Right cardiac atrium (tissue), 5 donors: ENCODE measurements at places on chromosomes 2 and 18.

DNA sequence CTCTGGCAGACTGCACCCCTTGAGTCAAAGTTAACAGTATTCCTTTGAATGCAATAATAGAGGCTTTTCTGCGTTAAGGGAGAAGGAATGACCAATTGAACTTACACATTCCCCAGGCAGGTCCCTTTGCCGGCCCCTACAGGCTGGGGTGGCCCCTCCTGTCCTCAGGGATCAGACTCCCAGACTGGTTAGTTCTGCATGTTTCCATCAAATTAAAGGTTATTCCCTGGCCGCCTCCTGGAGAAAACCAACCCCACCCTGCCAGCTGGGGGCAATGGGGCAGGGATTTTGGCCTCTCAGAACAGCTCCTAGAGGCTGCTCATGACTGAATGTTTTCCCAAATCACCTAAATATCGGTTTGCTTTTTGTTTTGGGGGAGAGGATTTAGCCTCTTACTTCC, 199.6 kb downstream of the MGAT5 start:
- no peak for DNase-seq

GRCh38 chr2:157792335-157793052, 83.6 kb downstream of the ACVR1 start:
- no peak for DNase-seq

- DNase-seq: peak; percentile 51
Observed at GRCh38 chr2:226799976-226800940, 638 bp upstream of the IRS1 start.

- no peak for DNase-seq
Observed at GRCh38 chr2:187188783-187189631, 259.0 kb downstream of the CALCRL start.

- DNase-seq: no peak
Observed at GRCh38 chr2:39150102-39150562, 29.3 kb upstream of the SOS1 start.

GRCh38 chr18:9705183-9705829, 2.8 kb upstream of the RAB31 start:
- no peak for DNase-seq

DNA sequence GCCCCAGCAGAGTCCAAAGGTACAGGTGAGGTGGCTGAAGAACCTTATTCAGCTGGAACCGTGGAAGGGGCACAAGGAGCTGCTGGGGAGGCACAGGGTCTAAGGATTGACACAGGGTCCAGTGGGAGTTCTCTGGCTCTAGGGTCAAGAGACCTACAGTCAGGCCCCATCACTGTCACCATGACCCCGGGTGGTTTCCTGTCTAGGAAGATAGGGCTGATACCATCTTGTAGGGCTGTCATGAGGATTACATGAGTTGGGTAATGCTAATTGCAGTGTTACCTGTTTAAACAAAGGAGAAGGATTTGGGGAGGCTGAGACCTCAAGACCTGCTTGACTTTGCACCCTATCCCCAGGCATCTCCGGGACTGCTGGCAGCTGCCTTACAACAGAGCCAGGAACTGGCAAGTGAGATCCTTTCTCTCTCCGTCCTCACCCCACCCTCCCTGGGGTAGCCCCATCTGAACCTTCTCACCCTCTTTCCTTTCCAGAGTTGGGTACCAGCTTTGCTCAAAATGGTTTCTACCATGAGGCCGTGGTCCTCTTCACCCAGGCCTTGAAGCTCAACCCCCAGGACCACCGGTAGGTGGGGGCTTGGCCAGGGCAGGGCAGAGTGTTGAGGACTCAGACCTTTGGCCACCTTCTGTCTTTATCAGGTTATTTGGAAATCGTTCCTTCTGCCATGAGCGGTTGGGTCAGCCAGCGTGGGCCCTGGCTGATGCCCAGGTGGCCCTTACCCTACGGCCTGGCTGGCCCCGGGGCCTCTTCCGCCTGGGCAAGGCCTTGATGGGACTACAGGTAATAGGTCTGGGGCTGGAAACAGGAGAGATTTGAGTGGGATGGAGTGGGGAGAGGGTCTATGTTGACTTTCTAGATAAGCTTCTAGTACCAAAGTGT, 7.5 kb downstream of the LBX2 start:
- peak; percentile 31 for DNase-seq

DNA sequence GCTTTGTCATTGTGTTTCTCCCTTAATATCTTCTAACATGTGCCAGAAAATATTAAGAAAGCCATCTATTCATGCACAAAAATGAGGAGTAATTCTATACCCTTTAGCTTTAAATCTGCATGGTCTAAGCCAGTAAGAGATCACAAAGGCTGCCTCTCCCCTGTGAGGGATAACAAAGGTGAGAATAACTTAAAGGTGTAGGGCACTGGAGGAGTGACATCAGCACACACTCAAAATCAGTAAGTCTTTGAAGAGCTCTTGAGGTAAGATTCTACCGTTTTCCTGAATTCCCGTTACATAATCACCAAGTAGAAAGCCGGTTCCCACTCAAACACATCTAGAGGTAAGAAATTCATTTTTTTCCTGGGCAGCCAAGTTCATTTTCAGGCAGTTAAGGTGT, 123.9 kb upstream of the SULT1C3 start:
- no peak for DNase-seq

- no peak for DNase-seq
Observed at GRCh38 chr18:41464278-41464677, 490.8 kb upstream of the PIK3C3 start.

GRCh38 chr2:150598383-150598782, 110.9 kb upstream of the RND3 start:
- no peak for DNase-seq

DNA sequence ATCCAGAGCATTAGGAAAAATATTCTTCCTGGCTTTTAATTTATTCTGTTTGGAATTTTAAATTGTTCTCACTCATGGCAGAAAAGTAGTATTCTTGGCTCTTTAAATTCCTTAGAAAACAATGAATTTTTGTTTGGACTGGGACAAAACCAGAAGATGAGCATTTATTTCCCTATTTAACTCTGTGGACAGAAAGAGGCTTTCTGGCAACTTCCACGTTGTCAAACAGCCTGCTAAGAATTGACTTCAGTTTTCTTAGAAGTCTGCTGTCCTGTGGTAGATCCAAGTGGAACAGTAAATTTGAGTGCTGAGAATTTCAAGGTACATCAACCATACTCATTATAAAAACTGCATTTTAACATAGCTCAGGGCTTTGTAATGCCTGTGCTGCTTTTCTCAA, 83.8 kb downstream of the MGAT5 start:
- DNase-seq: no peak

- no peak for DNase-seq
Observed at GRCh38 chr2:5748946-5749345, 56.8 kb downstream of the SOX11 start.

GRCh38 chr2:188727846-188728245, 246.3 kb upstream of the COL3A1 start:
- no peak for DNase-seq

GRCh38 chr2:156429211-156429610, 7.0 kb upstream of the GPD2 start:
- no peak for DNase-seq

GRCh38 chr2:239833269-239834109, 191.7 kb downstream of the NDUFA10 start:
- no peak for DNase-seq

DNA sequence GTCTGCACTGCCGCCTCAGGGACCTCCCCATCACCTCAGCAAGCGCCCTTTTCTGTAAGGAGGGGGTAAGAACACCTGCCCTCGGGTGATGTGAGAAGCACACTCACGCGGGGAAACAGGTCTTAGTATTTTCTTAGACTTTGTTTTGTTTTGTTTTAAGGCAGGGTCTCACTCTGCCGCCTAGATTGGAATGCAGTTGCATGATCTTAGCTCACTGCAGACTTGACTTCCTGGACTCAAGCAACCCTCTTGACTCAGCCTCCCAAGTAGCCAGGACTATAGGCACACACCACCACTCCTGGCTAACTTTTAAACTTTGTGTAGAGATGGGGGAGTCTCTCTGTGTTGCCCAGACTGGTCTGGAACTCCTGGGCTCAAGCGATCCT, 37.1 kb downstream of the RAMP1 start:
- DNase-seq: no peak

- DNase-seq: no peak
Observed at GRCh38 chr2:17460371-17461086, 57.7 kb downstream of the RAD51AP2 start.

DNA sequence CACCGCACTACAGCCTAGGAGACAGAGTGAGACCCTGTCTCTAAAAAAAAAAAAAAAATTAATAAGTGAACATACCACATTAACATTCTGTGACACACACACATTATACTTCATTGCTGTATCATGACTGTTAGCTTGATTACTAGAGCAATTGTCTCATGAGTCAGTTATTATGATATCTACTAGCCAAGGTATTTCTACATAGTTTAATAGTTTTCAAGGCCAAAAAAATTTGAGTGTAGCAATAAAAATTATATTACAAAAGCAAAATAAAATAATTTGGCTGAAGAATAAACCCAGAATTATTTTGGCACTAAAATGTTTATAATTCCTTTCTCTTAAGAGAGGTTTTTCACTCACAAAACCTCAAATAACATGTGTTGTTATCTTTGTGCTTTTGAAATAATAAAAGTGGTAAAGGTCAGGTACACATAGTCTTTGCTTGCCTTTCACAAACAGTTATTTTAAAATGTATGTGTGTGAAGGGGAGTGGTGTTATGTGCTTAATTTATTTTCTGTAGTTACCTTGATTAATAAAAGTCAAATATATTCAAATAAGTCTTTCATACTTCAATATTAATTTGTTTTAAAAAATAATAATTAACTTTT, 136.9 kb upstream of the SPOPL start:
- DNase-seq: no peak

GRCh38 chr2:98716786-98717185, 14.1 kb downstream of the MGAT4A start:
- no peak for DNase-seq

DNA sequence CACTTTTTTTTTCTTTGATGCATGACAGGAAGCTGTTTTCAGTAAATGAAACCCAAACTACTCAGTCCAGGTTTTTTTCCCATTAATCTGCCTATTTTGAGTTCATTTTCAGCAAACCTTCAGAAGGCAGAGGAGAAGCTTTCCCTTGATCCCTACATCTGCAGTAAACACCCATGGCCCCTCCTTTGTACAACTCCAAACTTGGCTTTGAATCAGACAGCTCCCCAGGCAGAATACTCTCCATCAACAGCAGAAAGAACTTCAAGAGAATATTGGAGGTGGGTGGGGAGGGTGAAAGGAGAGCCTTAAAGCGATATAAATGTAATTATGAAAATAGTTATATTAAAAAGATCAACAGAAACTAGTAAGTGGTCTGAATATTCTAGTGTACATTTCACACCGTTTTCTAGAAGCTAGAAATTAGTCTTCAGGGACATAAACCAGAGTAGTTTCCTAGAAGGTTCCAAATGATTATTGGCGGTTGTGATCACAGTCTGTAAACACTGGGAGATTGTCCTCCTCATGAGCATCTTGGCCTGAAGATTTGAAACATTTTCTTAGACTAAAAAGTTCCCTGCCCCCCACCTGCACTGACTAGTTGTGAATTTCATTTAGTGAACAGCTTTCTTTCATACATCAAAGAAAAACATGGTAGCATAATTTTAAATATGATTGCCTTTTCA, 75.1 kb upstream of the STK39 start:
- no peak for DNase-seq

DNA sequence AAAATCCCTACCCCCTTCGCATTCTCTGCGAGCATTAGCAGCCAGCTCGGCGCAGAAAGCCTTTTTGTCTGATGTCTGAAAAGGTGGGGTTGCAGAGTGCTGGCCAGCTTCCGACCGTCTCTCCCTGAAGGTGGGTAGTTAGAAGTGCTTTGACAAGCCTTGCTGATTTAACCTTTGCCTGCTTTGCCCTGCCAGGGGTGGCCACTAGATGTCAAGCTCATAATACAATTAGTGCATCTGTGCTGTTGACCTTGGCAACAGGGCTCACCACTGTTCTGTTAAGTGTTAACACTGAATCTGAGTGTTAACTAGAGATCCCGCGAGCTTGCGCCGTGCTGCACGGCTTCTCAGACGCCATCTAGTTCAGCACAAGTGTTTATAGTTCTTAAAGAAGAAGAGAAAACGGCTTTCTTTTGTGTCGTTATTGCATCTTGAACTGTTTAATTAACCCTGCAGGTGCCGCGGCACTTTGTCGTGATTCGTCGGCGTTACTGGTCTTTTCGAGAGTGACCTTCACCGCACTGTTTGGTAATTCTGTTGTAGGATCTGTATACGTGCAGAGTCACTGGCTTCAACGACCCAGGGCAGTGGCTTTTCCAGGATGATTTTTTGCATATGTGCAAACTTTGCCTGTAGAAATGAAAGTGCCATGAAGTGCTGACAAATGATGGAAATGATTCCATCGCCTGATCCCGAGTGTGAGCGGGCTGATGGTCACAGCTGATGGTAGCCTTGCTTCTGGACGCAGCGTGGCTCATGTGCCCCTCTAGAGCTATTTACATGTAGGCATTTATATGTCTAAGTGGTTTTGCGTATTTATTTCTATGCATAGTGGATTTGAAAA, 5.5 kb downstream of the SALL3 start:
- no peak for DNase-seq

DNA sequence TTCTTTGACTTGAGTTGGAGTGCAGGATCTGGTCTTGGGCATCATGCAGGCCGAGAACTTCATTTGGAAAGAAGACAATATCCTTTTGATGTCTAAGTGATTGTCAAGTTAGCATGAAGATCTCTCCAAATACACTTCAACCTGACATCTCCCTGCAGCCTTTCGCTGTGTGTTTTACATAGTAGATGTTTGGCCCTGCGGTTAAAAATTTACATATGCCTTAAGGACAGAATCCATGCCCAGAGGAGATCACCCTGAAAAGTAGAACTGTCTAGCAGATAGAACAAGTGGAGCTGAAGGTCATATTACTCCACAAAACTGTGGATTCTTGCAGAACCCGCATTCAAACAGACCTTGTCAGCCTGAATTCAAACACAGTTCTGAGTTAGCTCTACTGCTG, 409.9 kb downstream of the LPIN1 start:
- no peak for DNase-seq

- DNase-seq: no peak
Observed at GRCh38 chr18:49206717-49207116, 253.7 kb downstream of the DYM start.

DNA sequence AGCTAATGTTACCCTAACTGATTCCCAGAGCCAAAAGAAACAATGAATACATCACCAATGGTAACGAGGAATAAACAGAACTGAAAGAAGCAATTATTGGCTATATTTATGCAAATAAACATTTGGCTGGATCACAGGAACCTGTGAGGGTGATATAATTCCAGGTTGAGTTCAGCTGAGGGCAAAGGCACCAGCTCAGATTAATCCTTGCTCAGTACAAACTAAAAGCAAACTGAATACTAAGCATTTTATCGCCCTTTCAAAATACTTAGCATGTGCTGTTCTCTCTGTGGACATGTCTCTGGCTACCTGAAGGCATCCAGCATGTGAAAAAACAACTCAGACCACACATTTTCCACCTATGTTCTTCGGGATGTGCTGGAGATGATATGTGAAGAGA, 791.7 kb downstream of the METTL4 start:
- DNase-seq: no peak

- DNase-seq: peak; percentile 89
Observed at GRCh38 chr2:73418343-73418742, 32.7 kb downstream of the ALMS1 start.

- no peak for DNase-seq
Observed at GRCh38 chr2:15692551-15693377, 101.1 kb downstream of the DDX1 start.

GRCh38 chr2:9765611-9766531, 77.4 kb upstream of the TAF1B start:
- DNase-seq: peak; percentile 85

GRCh38 chr18:51107598-51108305, 77.7 kb downstream of the SMAD4 start:
- no peak for DNase-seq
